ENCODE measurements at places on chromosomes 5 and 9. TPM values are rescaled to one million over a fixed set of nuclear protein-coding genes. Genes with fewer than 3 reads are reported as not detected.

ZFP2 gene
- total RNA-seq, result 0.42 TPM

- H3K27me3 ChIP-seq, result no peaks in the 10 kb centered on the region
- no peaks in the 10 kb centered on the region for H3K36me3 ChIP-seq
- no peak for DNase-seq
- H3K27ac ChIP-seq, result no peak overlapping the region
- H3K4me1 ChIP-seq, result no peaks in the 10 kb centered on the region
These were observed 284.9 kb upstream of the IRX1 start for GRCh38 chr5:3310541-3311261.

BHMT gene
- total RNA-seq, result 2.3 TPM

DNA sequence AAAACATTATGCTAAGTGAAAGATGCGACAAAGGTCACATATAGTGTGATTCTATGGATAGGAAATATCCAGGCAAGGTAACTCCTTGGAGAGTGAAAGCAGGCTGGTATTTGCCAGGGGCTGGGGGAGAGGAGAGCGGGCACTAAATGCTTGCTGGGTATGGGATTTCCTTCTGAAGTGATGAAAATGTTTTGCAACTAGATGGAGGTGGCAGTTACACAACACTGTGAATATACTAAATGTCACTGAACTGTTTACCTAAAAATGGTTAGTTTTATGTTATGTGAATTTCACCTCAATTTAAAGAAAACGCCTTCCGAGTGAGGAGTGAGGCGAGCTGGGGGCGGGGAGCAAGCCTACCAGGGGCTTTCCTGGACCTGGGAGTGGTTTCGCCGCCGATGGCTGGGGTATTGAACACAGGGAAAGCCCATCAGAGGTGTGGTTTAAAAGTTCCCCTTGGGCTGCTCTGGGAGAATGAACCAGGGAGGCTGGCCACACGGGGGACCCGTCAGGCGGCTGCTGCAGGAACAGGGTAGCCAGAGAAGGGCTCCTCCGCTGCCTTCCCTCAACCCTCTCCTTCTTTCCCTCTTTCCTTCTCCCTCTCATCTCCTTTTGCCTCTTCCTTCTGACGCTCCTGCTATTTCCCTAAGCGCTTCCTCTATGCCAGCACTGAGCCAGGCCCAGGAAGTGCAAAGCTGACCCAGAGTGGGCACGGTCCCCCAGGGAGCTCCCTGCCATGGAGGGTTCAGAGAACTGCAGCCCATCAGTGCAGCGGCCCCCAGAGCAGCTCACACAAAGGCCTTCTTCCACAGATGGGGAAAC, 4.9 kb downstream of the AKNA start:
- peak overlapping the region; percentile 30 for H3K4me3 ChIP-seq
- no peaks in the 10 kb centered on the region for H3K36me3 ChIP-seq
- peak overlapping the region; percentile 79 for H3K27ac ChIP-seq
- H3K27me3 ChIP-seq, result no peaks in the 10 kb centered on the region

PKD2L2 gene
- not detected for total RNA-seq

Data from GM23338 (cell line).